ENCODE measurements at places on chromosomes 12 and 14. TPM values are rescaled to one million over a fixed set of nuclear protein-coding genes. Genes with fewer than 3 reads are reported as not detected.

DNA sequence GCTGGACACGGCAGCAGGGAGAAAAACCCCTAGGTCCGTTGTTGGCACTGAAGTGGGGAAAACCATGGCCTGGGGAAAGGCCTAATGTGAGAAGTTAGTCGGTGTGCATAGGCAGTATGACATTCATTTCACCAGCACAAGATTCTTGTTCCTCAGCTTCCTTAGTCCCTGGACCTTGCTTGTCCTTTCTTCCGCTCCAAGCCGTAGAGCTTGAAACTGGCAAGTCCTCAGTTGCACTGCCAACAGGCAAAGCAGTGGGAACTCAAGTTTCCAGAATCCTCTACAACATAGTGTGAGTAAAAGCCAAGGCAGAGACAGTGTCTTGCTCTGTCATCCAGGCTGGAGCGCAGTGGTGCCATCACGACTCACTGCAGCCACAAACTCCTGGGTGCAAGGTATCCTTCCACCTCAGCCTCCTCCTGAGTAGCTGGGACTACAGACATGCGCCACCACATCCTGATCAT lies 138.5 kb upstream of the AMIGO2 start:
- peak; percentile 67 for DNase-seq
- peak overlapping the region; percentile 92 for H3K27ac ChIP-seq
- H3K4me1 ChIP-seq, result peaks cover 43% of the 10 kb centered on the region
- H3K36me3 ChIP-seq, result peaks cover 72% of the 10 kb centered on the region
- H3K4me3 ChIP-seq, result peak overlapping the region; percentile 87

- no peak overlapping the region for H3K4me3 ChIP-seq
- H3K27ac ChIP-seq, result no peak overlapping the region
- DNase-seq, result no peak
- no peaks in the 10 kb centered on the region for H3K36me3 ChIP-seq
- no peaks in the 10 kb centered on the region for H3K27me3 ChIP-seq
- H3K4me1 ChIP-seq, result no peaks in the 10 kb centered on the region
Measured at GRCh38 chr14:32432813-32433538, 103.9 kb downstream of the AKAP6 start.

DNA sequence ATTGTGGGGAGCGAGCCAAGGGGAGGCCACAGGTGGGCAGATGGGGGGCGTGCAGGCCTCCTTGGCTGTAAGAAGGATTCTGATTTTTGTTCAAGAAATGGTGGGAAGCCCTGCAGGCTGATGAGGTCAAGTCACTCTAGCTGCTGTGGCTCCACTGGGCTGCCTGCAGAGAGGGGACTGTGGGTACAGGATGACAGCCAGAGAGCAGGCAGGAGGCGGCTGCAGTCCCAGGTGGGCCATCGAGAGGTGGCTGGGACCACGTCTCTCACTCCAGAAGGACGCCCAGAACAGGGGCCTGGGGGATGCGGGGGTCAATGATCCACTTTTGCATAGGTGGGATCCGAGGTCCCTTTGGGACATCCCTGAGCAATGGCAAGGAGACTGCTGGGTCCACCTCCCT lies 9.1 kb downstream of the NCOR2 start:
- H3K4me3 ChIP-seq, result no peak overlapping the region
- H3K27ac ChIP-seq, result no peak overlapping the region
- H3K4me1 ChIP-seq, result peaks cover 15% of the 10 kb centered on the region
- H3K27me3 ChIP-seq, result no peaks in the 10 kb centered on the region
- DNase-seq, result no peak

DNA sequence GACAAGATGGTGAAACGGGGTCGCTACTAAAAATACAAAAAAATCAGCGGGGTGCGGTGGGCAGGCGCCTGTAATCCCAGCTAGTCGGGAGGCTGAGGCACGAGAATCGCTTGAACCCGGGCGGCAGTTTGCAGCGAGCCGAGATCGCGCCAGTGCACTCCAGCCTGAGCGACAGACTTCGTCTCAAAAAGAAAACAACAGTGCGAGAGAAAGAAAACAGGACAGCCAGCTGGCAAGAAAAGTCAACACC lies 633 bp upstream of the RNU4-2 start:
- H3K27me3 ChIP-seq, result no peaks in the 10 kb centered on the region
- H3K27ac ChIP-seq, result no peak overlapping the region
- no peak for DNase-seq
- no peaks in the 10 kb centered on the region for H3K36me3 ChIP-seq

The LYSET gene
- total RNA-seq, result 12.7 TPM

GRCh38 chr12:84585776-84586395 lies 326.7 kb downstream of the SLC6A15 start:
- H3K4me1 ChIP-seq, result no peaks in the 10 kb centered on the region
- H3K27ac ChIP-seq, result no peak overlapping the region

The MMP17 gene
- total RNA-seq, result 0.36 TPM

GRCh38 chr12:109621211-109621694 lies 47.7 kb downstream of the MVK start:
- peaks cover 30% of the 10 kb centered on the region for H3K27me3 ChIP-seq
- peaks cover 3% of the 10 kb centered on the region for H3K4me1 ChIP-seq
- DNase-seq, result no peak
- H3K36me3 ChIP-seq, result no peaks in the 10 kb centered on the region
- no peak overlapping the region for H3K27ac ChIP-seq

DNA sequence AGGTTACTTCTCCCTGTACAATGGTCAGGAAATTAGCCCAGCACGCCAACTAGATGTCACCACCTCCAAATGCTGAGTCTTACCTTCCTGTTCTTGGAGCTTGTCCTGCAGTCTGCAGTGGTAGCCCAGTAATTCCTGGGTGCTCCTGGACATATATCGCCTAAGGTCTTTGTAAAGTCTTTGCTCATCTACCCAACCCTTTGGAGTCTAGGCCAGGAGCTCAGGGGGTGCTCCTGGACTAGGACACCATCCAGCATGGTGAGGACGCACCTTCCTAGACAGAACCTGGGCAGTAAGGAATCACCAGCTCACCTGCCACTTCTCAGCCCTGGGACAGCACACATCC lies 569 bp downstream of the SERPINA10 start:
- no peaks in the 10 kb centered on the region for H3K4me1 ChIP-seq
- no peak overlapping the region for H3K27ac ChIP-seq
- no peaks in the 10 kb centered on the region for H3K27me3 ChIP-seq
- H3K36me3 ChIP-seq, result no peaks in the 10 kb centered on the region
- no peak for DNase-seq

The MIPOL1 gene
- total RNA-seq, result not detected

Measured in activated naive CD8-positive, alpha-beta T cell treated with anti-CD3 and anti-CD28 coated beads, Interleukin-2, amount 10 ng/mL, durations not matched to agents 7 days and 5 days (primary cell).